ENCODE measurements at places on chromosomes 7 and 10. TPM values are rescaled to one million over a fixed set of nuclear protein-coding genes. Genes with fewer than 3 reads are reported as not detected.

DNA sequence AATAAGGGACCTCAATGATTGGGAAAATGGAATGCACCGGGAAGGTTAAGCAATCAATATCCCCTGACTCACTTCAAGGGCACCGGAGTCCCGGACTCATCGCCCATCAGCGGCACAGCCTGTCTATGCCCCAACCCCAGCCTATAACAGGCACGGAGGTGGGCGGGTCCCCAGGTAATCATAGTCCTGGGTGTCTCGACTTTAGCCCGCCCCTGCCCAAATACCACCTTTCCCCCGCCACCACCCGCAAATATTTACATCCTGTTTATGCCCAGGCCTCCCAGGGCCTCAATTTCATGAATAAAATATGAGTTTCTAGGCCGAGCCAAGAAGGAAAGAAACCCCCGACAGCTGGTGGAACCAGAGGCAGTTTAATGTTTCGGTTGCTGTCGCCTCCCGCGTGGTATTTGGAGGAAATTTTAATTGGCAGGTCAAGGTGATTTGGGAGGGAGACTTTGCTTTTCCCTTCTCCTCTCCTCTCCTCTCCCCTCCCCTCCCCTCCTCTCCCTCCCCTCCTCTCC is 15.6 kb upstream of the RFC2 start:
- DNase-seq, result peak; percentile 46

DNA sequence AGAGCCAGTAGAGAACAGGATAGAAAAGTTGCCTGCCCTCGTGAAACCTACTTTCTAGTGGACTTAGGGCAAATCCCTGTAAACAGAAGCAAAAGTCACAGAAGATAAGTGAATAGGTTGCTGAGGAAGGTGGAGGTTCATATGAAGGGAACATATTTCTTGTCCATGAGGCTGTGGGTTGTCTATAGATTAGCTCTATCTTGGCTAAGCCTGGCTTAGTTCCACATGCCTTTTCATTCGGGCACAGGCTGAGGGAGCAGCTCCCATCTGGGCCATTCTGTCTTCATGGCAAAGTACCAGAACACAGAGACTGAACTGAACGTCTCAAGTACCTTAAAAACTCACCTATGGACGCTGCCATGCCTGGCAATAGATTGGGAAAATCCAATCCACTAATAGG is 45.3 kb downstream of the BZW2 start:
- no peak for DNase-seq

Gene COL13A1
- not detected for total RNA-seq

GRCh38 chr7:70372768-70373515 is 759.0 kb upstream of the GALNT17 start:
- no peak for DNase-seq

Gene PRLHR
- total RNA-seq, result not detected

DNA sequence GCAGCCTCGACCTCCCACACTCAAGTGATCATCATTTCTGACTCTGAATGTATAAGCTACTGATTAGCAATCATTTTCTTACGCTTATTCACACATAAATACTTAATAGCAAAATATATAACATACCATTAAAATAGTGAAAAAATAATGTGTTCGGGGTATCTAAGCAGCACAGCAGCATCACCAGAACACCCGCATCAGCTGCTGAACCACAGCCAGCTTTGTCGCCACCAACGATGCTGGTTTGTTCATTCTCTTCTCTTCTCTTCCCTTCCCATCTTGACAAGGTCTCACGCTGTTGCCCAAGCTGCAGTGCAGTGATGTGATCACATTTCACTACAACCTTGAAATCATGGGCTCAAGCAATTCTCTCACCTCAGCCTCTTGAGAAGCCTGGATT is 425.1 kb upstream of the LRGUK start:
- no peak for DNase-seq

DNA sequence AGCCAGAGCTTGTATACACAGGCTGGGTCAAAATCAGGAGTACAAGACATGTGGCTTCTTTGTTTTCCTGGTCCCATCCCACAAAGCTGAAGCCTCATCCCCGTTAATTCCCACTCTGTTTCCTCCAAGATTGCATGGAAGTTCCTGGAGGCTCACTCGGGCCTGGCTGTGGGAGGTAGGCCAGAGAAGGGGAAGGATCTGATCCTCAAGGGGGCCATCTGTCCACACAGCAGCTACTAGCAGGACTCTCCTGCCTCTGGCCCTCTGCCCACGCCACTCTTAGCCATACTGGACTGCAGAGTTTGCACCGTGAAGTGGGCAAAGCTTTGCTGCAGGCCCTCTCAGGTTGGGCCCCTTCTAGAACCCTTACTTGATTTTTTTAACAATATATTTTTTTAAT is 160.6 kb downstream of the FGFR2 start:
- no peak for DNase-seq

DNA sequence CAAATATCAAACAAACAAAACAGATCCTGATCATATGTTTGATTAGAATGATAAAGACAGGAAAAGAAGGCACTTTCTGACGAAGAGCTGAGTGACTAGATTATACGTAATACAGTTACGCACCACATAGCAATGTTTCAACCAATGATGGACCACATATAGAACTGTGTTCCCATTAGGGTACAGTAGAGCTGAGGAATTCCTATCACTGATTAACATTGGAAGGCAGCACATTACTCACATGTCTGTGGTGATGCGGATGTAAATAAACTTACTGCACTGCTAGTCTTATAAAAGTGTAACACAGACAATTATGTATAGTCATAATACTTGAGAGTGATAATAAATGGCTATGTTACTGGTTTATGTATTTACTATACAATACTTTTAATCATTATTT is 98.3 kb downstream of the PTN start:
- DNase-seq, result no peak

GRCh38 chr7:40800771-40801170 is 666.0 kb downstream of the SUGCT start:
- DNase-seq, result no peak

- DNase-seq, result no peak
Measured at GRCh38 chr10:131982185-131982756, 548 bp upstream of the BNIP3 start.

Gene CC2D2B
- 0.75 TPM for total RNA-seq

GRCh38 chr7:130669085-130669700 is 645 bp upstream of the COPG2 start:
- DNase-seq, result no peak

Gene CALCR
- not detected for total RNA-seq

Gene FKBP6
- total RNA-seq, result not detected

Gene CDK1
- 89.1 TPM for total RNA-seq

GRCh38 chr10:17660921-17661320 is 17.0 kb downstream of the STAM start:
- no peak for DNase-seq

Gene SFXN2
- total RNA-seq, result 52.2 TPM

Measured in activated T-helper 2 cell treated with anti-CD3 and anti-CD28 coated beads, Interferon-gamma antibody, Interleukin-2, Interleukin-4, amounts not matched to agents 10 μg/mL and 5 μg/mL and 100 μg/mL, durations not matched to agents 14 hours and 24 hours and 36 hours (primary cell).